Activated CD4-positive, CD25-positive, alpha-beta regulatory T cell (primary cell): ENCODE measurements at places on chromosomes 7 and 10.

- no peak for DNase-seq
Measured at GRCh38 chr7:128931965-128932861, 5.5 kb upstream of the IRF5 start.

GRCh38 chr10:82071231-82071630 lies 196.2 kb downstream of the NRG3 start:
- no peak for DNase-seq

- DNase-seq: no peak
Measured at GRCh38 chr7:43850348-43851116, 18.8 kb downstream of the MRPS24 start.

- no peak for DNase-seq
Measured at GRCh38 chr7:74527842-74528241, 74.1 kb downstream of the GTF2IRD1 start.

DNA sequence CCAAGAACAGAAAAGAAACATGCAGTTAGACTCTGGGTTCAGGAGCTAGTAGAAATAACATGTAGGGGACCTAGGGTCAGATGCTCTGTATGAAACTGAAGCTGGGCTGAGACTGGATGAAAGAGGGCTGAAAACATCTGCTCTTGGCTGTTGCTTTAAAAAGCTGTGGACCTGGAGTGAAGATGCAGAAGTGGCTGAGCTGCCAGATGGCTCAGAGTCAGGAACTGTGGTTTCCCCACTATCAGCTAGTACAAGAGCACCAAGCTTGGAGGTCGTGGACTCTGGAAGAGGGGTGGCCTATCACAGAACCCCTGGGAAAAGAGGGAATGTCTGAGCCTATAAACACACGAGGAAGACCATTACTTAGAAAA lies 5.9 kb downstream of the ADK start:
- no peak for DNase-seq

DNA sequence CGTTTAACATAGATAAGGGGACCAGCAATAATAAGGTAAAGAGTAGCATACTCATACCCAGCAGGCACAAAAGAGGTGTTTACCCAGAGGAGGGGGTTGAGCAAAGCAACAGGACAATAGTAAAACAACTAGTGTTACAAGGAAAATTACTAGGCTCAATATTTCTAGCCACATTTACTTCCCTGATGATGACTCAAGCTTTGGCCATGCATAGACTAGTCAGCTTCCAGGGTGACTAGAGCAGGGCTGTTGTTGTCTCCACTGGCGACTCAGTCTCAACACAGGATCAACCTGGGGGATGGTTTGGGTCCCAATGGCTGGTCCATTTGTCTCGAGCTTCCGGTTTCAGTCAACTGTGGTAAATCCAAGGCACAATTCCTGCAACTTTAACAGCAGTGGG lies 217.7 kb upstream of the KCND2 start:
- DNase-seq: no peak

- DNase-seq: no peak
Measured at GRCh38 chr10:123451618-123452245, 214.4 kb upstream of the GPR26 start.

DNA sequence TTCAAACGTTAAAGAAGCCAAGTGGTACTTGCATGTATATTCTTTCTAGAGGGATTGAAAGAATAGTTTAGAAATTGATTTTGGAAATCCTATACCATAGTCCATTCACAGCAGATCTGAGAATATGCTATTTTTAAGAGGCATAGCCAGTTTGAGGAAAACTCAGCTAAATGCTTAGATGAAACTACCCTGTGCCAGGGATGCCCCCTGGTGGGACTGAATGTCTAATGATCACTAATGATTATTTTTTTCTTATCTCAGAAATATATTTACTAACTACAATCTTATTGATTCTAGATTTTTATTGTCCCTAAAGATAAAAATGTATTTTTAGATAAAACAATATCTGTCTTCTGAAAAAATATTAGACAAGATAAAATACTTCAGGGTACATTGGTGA lies 844.9 kb upstream of the PHF14 start:
- no peak for DNase-seq

GRCh38 chr7:94061326-94061725 lies 57.2 kb upstream of the BET1 start:
- no peak for DNase-seq

GRCh38 chr10:34498821-34499220 lies 316.3 kb downstream of the PARD3 start:
- no peak for DNase-seq

- DNase-seq: no peak
Measured at GRCh38 chr10:112721080-112721698, 228.9 kb upstream of the TCF7L2 start.

DNA sequence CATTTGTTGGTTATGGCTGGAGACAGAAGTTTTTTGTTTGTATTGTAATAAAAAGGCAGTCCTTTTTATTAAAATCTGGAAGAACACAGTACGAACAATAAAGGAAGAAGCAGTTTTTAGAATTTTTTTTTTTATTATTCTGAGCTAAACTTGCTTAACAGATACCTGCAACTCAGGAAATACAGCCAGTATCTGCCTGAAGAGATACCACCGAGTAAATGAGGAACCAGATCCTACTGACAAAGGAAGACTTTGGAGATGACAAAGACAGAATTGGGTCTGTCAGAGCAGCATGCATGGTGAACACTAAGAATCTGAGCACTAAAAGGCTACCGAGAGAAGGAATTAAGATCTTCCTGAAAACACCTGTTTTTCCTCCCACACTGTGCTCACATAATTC lies 1335.9 kb upstream of the SORCS1 start:
- no peak for DNase-seq

DNA sequence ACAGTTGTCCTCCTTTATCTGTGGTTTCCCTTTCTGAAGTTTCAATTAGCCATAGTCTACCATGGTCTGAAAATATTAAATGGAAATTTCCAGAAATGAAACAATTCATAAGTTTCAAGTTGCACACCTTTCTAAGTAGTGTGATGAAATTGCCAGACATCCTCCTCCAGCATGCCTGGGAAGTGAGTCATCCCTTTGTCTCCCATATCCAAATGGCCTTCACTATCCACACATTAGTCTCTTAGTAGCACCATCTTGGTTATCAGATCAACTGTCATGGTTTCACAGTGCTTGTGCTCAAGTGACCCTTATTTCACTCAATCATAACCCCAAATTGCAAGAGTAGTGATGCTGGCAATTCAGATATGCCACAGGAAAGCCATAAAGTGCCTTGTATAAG lies 83.4 kb upstream of the PPP1R9A start:
- DNase-seq: no peak

GRCh38 chr7:84043661-84044191 lies 150.9 kb downstream of the SEMA3A start:
- no peak for DNase-seq

DNA sequence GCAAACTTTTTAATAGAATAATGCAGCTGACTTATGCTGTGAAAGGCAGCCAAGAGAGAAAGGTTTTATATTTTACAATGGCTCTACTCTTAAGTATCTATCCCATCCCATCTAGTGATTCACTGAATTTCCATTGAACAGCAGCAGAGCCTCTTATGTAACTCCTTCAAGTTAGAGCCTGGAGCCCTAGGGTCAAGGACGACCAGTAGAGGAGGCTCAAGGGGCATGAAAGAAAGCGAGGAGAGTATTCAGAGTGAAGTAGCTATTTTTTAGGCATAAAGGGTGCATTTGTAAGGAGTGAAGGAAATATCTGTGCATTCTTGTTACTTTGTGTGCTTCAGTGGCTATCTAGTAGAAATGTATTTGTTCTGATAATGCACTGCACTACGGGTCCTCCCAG lies 180.2 kb upstream of the TPK1 start:
- DNase-seq: no peak

DNA sequence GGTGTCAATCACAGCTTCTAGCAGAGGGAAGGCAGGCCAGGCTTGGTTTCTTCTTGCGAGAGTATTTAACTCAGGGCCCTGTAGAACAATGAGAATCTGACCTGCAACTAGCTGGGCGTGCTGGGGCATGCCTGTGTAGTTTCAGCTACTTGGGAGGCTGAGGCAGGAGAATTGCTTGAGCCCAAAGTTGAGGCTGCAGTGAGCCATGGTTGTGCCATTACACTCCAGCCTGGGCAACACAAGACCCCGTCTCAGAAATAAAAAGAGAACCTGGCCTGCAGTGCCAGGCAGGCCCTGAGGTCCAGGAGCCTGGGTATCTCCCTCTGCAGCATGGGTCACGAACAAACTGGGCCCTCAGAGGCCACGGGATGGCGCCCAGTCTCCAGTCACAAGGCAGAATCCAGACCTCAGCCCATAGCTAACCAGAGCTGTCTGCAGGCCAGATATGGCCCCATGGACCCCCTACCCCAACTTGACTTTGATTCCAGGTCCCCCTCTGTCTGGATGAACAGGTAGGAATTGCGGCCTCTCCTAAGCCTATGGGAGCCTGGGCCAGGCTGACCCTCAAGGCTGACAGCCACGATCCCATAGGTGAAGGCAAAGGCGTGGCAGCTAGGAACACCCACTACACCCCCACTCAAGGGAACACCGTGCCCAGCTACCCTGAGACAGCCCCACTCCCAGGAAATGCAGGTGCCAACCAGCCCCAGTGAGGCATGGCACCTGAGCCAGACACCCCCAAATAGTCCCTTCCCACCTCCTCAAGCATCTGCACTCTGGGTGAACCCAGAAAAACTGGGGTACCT lies 102.7 kb upstream of the TNRC18 start:
- no peak for DNase-seq

DNA sequence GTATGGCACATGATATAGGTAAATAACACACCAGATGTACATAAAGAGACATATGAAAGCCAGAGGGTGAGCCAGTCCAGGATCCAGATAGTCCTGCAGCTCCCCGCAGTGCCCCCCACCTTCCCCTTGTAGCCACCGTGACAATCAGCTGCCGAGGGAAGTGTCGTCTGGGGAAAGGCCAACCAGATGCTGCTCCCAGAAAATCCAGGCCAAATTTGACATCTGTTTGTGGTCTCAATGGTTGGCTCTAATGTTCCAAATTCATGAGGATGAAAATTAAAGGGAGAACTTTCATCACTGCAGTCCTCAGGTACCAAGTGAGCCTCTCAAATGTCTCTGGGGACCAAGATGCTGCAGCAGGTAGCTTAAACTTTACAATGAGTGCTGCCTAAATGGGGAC lies 210.3 kb downstream of the PTEN start:
- DNase-seq: no peak

DNA sequence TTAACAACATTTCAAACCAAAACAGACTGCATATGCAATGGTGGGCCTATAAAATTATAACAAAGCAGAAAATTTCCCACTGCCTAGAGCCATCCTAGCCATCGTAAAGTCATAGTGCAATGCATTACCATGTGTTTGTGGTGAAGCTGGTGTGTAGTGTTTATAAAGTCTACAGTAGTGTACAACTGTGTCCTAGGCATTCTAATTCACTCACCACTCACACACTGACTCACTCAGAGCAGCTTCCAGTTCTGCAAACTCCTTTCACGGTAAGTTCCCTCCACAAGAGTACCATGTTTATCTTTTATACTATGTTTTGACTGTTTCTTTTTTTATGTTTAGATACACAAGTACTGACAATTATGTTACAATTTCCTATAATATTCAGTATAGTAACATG lies 1104.1 kb upstream of the PHF14 start:
- no peak for DNase-seq

DNA sequence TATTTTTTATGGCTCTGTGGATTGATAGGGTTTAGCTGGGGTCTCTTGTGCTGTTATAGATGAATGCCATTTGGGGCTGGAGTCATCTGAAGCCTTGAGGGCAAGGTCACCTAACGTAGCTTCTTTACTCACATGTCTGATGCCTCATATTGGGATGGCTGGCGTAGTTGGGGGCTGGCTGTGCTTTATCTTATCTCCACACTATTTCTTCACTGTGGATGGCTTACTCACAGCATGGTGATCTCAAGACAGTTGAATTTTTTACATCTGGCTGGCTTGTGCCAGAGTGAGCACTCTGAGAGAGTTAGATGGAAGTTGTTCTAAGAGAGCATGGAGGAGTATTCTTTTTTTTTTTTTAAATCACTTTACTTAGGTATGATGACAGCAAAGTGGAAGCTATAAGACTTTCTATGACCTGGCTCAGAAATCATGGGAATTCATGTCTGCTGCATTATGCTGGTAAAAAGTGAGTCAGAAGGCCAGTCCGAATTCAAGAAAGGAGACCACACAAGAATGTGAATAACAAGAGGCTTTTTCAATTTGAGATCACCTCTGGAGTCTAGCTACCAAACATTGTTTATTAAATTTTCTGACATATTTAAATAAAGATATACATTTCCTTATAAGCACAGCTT lies 252.4 kb upstream of the TPK1 start:
- DNase-seq: no peak

DNA sequence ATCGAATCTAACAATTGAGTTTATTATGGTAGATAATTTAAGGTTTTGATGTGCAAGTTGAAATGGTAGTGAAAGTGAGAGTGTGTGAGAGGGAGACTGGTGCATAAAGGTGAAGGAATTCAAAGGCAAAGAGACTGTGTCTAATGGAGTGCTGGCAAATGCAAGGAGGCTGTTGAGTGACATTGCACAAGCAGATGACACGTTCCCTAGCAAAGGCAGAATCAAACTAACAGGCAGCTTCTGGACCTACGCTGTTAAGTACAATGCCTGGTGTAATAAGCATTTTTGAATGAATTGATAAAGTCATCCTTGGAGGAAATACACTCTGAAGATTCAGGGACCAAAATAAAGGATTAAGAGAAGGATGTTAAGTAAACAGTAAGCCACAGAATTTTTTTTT lies 11.7 kb upstream of the GPR141 start:
- no peak for DNase-seq

DNA sequence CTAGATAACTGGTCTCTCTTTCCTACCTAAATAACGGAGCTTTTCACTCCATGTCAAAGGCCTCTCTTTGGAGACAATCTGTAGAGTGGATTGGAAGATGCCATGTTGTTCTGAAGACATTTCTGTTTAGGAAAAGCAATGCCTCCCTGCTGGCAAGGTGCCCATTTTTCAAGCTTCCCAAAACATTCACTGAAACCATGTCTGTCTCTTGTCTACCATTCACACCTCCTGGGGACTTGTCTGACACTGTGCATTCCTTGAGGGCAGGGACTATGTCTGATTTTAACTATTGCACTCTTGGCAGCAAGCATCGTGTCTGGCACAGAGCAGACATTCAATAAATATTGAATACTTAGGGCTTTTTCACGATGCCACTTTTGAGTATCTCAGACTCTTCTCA lies 528.9 kb upstream of the NRP1 start:
- no peak for DNase-seq

DNA sequence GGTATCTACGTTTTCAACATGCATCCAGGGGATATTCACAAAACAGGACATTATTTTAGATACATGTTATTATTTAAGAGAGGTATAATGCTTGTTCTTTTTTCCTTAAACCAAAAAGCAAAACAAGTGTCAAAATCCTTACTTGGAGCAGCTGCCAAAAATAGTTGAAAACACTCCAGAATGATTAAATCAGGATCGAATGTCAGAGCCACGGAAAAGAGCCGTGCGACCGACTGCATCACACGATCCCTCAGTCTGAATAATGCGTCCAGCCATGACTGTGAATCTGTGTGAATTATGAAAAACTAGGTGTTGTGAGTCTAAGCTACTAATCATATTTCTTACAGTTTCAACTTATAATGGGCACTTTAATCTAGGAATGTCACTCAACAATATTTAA lies 126.0 kb downstream of the PARD3 start:
- no peak for DNase-seq
